Mesendoderm (in vitro differentiated cells): ENCODE measurements at places on chromosomes 1 and 21.

DNA sequence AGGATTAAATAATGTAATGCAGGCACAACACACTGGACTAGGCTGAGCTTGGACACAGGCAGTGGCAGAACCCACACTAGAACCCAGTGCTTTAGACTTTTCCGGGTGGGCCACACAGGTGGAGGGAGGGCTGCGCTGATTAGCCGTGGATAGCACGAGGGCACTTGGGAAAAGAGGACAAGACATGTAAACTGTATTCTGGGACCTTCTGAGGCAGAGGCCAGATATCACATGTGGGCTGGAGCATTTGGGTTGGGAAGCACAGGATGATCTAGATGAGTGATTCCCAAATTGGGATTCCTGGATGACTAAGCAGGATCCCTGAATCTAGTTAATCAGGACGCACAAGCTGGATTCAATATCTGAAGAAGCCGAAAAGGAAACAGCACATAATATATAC is 20.3 kb upstream of the A3GALT2 start:
- no peak for DNase-seq

GRCh38 chr1:25644962-25645361 is 28.4 kb downstream of the MAN1C1 start:
- peak; percentile 22 for DNase-seq

DNA sequence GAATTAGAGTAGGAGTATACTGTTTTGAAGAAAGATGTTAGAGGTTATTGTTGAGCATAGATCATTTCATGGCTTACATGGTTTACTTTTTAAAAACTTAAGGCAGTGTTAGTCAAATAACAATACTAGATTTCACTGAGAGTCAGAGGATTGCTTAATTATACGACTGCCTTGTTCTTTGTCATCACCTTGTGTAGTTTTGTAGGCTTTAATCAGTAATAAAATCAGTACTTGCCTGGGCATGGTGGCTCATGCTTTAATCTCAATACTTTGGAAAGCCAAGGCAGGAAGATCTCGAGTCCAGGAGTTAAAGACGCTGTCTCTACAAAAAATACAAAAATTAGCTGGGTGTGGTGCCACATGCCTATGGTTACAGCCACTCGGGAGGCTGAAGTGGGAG is 41.3 kb upstream of the GPR52 start:
- DNase-seq: no peak

DNA sequence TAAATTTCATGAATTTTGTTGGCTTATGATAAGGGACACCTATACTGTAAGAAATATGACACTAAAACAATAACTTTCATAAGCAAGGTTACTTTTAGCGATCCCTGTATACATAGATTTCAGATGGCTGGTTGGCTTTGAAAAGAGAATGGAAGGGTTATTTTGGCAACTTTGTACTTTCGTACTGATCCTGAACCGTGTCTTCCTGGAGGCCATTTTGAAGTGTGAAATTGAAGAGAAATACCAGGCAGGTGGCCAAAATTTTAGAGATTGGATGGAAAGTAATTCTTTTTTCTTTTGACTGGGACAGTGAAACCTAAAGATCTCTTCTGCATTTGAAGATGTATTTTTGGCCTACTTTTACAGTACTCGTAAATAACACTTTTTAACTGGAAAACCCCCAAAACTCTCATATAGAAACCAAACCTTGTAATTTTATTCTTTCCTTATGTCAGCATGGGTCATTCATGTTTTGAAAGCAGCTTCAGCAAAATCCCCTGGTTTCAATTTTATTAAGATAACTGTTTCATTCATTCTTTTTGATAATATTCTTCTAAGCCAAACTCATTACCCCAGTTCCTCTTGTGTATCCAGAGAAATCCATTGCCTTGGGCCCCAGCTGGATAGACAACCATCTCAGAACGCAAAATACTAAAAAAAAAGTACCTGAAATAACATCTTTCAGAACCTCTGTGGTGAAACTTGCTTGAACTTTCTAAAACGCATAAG is 38.4 kb upstream of the ZNF281 start:
- DNase-seq: no peak

DNA sequence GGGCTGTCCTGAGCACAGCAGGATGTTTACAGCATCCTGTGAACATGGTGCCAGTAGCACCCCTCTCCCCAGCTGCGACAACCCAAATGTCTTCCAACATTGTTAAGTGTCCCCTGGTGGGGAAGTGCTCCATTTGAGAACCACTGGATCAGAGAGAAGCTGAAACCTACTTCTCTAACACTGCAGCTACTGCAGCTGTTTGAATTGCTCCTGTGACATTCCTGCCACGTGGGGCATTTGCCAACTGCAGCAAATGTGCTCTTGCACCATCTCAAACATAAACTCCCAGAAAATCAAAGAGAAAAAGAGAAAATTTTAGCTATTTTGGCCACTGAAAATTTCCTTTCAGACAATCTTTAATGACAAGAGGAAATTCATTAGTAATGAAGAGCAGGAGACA is 11.0 kb downstream of the SLC2A5 start:
- DNase-seq: peak; percentile 29

DNA sequence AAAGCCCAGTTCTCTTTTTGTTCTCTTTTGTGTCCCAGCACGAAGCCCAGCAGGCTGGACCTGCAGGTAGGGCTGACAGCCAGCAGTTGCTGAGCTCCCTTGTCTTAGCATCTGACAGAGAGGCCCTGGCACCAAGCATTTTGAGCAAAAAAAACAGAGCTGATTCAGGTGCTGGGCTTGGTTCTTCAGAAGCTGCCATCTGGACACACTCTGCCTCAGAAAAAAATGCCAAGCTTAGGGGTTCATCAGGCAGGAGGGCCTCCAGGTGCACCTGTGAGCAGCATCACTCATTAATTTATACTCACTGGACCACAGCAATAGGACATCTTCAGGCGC is 167.1 kb upstream of the PLD5 start:
- DNase-seq: no peak

- DNase-seq: peak; percentile 45
Observed at GRCh38 chr1:168636642-168637111, 60.3 kb downstream of the XCL1 start.

GRCh38 chr1:27931184-27931583 is 3.6 kb upstream of the SMPDL3B start:
- no peak for DNase-seq

GRCh38 chr1:3317456-3317855 is 137.0 kb upstream of the ARHGEF16 start:
- no peak for DNase-seq

DNA sequence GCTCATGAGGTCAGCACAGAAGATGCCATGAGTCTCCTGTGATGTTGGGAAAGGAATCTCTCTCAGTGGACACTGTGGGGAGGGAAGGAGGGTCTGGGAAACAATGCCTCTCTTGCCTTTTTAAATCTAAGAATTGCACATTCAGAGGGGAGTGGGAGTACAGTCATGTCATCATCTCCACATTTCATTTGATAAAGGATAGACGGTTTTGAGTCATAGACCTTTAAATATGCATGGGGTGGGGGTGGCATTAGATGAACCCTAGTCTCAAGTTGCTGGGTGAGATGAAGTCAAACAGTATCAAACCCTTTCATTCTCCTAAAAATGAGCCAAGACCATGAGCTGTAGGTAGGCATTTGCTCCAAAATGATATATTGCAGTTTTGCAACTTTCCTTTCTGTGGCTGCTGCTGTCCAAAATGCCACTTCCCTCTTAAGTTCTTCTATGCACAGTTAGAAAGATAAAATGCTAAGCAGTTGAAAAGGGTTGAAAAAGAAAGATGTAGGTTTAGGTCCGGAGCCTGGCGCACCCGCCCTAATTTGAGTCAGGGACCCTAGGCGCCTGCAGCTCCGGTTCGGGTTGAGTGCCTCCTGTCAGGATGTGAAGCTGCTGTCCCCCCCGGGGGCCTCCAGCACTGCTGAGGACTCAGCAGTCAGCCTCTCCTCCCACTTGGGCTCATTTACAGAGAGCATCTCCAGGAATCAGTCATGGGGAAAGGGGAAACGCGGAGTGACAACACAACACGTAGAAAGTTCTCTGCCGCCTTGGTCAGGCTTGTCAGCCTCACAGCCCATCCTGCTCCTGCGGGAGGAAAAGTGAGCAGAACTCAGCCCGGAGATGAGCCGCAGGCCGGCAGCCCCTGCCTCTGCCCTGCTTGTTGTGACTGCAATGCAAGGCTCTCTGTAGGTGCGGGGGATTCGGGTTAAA is 479.3 kb upstream of the RUNX1 start:
- no peak for DNase-seq

DNA sequence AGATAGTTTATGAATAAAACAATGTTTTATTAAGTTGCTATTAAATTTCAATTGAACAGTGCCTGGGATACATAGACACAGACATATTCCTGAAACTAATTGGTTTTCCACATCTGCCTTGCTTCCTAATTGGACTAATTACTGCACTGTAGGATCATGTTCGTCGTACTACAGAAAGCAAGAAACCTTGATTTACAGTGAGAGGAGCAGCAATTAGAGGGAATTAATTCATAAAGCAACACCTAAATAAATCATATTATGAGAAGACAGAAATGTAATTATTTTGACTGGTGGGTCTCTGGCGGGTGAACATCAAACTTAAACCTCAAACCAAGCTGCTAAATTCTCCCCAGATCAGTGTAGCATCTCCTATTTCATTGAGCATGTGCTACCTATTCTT is 124.6 kb upstream of the CAMK1G start:
- DNase-seq: no peak

GRCh38 chr1:94406446-94406845 is 11.7 kb upstream of the ABCD3 start:
- DNase-seq: no peak

GRCh38 chr21:36384885-36385232 is 333 bp upstream of the CHAF1B start:
- DNase-seq: no peak

- DNase-seq: no peak
Observed at GRCh38 chr21:42476388-42477331, 19.4 kb downstream of the RSPH1 start.

GRCh38 chr1:9193233-9193625 is 41.3 kb upstream of the H6PD start:
- DNase-seq: no peak

- DNase-seq: no peak
Observed at GRCh38 chr1:9902060-9902452, 8.0 kb downstream of the CTNNBIP1 start.
